ENCODE measurements at places on chromosomes 5 and 9.

- DNase-seq: no peak
These were observed 63.4 kb downstream of the DENND1A start for GRCh38 chr9:123866497-123866896.

DNA sequence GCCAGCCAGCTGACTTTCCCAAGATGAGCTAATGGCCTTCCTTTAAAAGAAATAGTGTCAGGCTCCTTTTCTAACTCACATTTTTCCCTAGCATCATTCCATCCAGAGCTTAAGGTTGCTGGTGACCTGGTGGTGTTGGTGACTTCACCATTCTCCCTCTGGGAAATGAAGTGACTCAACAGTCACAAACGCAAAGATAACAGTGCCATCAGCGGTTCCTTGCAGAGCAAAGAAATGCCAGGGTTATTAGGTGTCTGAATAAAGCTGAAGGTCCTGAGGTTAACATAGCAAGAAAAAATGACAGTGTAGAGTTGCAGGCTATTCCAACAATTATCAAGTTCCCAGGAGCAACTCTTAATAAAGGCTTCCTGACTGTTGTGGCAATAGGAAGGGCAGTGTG, 111.8 kb upstream of the SLC44A1 start:
- no peak for DNase-seq

GRCh38 chr5:171299851-171300250, 9.2 kb upstream of the TLX3 start:
- DNase-seq: no peak

DNA sequence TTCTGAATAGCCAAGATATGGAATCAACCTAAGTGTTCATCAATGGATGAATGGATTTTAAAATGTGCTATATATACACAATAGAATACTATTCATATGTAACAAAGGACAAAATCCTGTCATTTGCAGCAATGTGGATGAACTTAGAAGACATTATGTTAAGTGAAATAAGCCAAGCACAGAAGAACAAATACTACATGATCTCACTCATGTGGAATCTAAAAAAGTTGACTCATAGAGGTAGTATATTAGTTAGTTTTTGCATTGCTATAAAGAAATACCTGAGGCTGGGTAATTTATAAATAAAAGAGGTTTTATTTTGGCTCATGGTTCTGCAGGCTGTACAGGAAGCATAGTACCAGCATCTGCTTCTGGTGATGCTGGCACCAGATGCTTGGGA, 8.1 kb downstream of the CATSPER3 start:
- no peak for DNase-seq

GRCh38 chr5:142478113-142478512, 153.3 kb upstream of the SPRY4 start:
- DNase-seq: no peak

GRCh38 chr5:111514087-111514486, 1.8 kb upstream of the STARD4 start:
- DNase-seq: no peak

- DNase-seq: no peak
These were observed 288.0 kb upstream of the SMARCA2 start for GRCh38 chr9:1726993-1727759.

GRCh38 chr5:2206293-2207108, 323.8 kb upstream of the IRX4 start:
- no peak for DNase-seq

- DNase-seq: peak; percentile 58
These were observed 20.3 kb downstream of the WHRN start for GRCh38 chr9:114484854-114485443.

DNA sequence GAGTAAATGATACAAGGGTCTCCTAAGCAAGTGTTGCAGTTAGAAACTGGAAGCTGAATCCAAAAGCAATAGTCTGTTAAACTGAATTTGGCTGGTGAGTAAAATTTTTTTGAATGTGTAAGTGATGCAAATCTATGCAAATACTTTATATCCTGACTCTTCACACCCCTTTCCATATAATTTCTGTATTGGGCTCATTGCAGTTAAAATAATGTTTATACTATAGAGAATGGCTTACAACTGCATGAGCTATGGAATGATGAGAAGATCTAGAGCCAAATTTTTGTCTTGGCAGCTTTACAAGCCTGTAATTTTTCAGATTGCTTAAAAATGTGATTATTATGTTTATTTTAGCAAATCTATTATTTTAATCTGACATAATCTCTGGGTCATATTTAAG, 57.0 kb upstream of the GABRA1 start:
- no peak for DNase-seq

DNA sequence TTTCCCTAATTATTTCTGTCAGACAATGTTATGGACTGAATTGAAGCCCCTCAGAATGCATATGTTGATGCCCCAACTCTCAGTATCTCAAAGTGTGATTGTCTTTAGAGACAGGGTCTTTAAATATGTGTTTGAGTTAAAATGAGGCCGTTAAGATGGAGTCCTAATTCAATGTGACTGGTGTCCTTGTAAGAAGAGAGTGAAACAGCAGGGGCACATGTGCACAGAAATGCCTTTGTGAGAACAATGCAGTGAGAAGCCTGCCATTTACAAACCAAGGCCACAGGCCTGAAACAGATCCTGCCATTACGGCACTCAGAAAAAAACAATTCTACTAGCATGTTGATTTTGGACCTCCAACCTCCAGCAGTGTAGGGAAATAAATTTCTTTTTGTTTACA, 483.0 kb upstream of the DMAC1 start:
- DNase-seq: no peak

DNA sequence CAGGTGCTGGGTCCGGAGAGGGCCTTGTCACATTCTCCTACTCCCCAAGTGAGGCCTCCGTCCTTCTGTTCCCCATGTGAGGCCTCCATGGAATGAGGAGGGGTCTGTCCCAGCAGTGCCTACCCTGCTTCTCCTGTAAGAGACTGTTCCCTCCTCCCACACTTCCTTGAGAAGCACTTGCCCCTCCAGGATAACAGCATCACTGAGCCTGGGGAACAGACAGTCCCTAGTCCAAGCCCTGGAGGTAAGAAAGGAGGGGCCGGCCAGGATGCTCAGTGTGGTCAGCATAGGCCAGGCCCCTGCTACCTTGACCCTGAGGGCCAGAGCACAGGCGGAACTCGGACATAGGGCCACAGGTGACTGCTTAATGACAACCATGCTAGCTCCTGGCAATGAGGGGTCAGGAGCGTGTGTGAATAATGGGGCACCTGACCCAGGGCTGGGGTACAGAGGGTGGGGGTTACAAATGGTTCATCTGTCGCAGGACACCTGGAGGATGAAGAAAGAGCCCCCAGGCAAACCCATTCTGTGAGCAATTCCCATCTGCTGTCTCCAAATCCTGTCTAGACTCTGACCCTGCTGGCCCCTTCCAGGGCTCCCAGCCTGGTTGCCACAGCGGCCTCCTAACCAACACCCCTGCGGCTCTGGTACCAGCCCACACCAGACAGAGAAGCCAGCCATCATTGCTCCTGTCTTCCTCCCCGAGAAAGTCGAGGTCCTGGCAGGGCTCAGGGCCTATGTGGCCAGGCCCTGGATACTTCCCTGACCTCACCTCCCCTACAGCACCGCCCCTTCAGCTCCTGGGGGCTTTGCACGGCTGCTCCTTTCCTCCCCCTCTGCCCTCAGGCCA, 20.3 kb downstream of the RALGDS start:
- DNase-seq: no peak

DNA sequence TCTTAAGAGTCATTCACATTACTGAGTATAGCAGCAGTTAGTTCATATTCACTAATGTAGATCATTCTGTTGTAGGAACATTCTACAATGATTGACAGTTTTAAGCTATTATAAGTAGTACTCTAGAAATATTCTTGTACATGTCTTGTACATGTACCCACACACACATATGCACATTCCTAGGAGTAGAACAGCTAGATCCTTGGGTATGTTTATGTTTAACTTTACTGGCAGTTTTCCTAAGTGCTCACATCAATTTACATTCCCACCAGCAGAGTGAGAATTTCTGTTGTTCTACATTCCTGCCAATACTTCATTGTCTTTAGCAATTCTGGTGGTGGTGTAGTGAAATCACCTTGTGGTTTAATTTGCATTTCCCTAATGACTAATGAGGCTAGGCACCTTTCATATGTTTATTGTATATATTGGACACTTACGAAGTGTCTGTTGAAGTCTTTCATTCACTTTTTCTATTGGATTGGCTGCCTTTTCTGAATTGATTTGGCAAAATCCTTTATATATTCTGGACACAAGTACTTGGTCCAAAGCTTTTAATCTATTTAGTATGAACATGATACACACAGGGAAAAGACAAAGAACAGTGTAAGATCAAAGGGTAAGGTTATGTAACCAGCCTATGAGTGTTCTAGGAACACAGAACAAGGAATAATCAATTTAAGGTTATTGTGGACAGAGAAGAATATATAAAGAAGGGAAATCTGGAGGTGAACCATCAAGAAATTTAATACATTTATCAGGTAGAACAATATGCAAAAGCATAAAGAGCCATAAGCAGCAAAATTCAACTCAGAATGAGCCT, 95.6 kb downstream of the MLLT3 start:
- no peak for DNase-seq

DNA sequence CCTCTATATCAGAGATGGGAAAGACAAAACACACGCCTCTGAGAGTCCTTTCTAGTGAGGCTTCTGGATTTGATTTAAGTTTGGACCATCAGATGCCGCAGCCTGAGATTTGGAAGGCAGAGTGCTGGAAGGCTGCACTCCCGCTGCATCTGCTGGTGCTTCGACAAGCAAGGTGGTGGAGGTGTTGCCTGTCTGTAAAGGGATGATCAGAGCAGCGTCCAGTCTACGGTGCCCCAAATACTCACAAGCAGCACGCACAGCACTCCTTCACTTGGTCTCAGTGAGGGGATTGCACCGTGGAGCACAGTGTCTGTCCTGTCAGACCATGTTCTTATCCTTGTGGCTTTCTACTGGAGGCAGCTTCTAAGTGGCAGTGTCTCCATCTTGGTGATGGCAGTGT, 221.4 kb downstream of the GADD45G start:
- DNase-seq: no peak

- DNase-seq: no peak
These were observed 25.6 kb downstream of the CEP78 start for GRCh38 chr9:78261403-78262001.

DNA sequence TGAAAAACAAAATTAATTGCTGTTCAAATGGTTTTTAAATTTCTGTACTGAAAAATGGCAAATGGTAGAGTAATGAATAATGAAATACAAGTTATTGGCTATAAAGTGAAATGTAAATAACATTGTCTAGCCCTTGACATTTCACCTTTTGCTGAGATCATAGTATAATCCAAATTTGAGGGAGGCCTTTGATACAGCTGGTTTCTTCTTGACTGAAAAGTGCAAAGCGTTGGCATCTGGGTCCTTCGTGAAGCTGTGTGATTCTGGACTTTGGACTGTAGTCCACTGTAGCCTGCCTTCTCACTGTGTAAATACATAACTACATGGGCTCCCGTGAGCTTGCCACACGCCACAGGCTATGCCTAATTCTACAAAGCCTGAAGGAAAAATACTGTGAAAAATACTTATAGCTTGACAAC, 52.3 kb downstream of the ARHGEF28 start:
- no peak for DNase-seq

GRCh38 chr5:8349855-8350254, 480.9 kb downstream of the MTRR start:
- DNase-seq: no peak

- no peak for DNase-seq
These were observed 199.0 kb upstream of the MVB12B start for GRCh38 chr9:126127591-126127990.
